ENCODE measurements at places on chromosomes 5 and 9. TPM values are rescaled to one million over a fixed set of nuclear protein-coding genes. Genes with fewer than 3 reads are reported as not detected.

Gene SLC45A2
- 0.16 TPM for total RNA-seq

Gene CDH6
- total RNA-seq: 2.2 TPM

Gene UAP1L1
- total RNA-seq: 14.0 TPM

Gene RXRA
- 67.7 TPM for total RNA-seq

Gene COL5A1
- total RNA-seq: 29.8 TPM

Gene ZBED3
- 9.7 TPM for total RNA-seq

Gene CDO1
- 12.9 TPM for total RNA-seq

Gene FIBCD1
- 1.0 TPM for total RNA-seq

Gene EGR1
- total RNA-seq: 29.1 TPM

Gene SLC6A7
- not detected for total RNA-seq

Gene PCDHAC2
- 2.9 TPM for total RNA-seq

- no peak for DNase-seq
Observed at GRCh38 chr5:61806491-61807020, 474.5 kb downstream of the ZSWIM6 start.

- DNase-seq: peak; percentile 48
Observed at GRCh38 chr9:136665111-136665703, 2.5 kb downstream of the EGFL7 start.

DNA sequence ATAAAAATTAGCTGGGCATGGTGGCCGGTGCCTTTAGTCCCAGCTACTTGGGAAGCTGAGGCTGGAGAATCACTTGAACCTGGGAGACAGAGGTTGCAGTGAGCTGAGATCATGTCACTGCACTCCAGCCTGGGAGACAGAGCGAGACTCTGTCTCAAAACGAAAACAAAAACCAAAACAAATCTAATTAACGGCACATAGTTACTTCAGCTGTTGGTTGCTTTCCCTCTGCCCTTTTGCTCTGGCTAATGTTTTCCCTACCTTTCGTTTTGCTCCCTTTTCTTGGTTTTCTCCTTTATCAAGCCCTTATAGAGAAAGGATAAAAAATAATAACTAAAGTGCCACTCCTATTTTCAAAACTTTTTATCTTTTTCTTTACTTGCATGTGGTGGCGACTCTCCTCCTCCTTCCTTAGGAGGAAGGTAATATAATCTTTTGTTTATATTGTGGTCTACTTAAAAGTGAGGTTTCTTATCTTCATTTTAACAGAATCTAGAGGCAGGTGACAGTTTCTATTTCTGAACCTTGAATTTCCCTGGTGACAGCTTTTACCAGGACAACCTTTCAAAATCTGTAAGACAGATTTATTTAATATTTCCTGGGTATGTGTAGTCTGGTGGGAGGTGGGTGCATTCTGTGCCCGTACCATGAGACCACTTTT is 125.4 kb downstream of the ARHGEF28 start:
- DNase-seq: no peak

DNA sequence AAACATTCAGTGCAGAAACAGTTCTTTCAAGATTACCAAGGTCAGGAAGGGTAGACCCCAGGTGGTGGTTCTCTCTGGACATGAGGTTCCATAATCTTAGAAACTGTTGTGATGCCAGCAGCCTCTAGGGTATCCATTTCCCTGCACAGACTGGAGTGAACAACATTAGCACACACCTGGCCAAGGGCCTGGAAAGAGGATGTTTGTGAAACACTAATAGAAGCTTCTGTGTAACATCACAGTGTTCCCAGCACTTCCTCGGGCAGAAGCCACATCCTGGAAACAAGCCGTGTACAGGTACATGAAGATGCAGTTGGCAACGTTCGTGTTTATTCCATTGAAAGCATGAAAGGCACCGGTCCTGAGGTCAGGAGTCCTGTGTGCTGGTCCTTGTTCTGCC is 598.2 kb upstream of the KLF4 start:
- DNase-seq: no peak

DNA sequence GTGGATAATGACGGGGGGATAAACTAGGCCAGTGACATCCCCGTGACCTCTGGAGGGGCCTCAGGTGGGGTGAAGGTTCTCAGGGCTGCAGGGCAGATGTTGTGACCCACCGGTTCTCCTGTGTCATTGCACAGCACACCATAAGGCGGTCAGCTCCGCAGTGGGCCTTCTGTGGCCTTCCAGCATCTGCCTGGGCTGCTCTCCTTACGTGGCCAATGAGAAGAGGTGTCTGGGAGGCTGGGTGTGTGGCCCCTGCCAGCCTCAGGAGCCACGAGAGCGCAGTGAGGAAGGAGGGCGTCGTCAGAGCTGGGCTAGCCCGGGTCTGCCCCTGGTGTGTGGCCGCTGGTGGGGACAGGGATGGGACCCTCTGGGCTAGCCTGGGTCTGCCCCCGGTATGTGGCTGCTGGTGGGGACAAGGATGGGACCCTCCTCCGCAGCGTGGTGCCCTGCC is 48.7 kb downstream of the COL5A1 start:
- DNase-seq: no peak

- no peak for DNase-seq
Observed at GRCh38 chr5:108720391-108720790, 27.3 kb upstream of the FER start.

GRCh38 chr5:103010168-103010567 is 109.8 kb downstream of the GIN1 start:
- no peak for DNase-seq

DNA sequence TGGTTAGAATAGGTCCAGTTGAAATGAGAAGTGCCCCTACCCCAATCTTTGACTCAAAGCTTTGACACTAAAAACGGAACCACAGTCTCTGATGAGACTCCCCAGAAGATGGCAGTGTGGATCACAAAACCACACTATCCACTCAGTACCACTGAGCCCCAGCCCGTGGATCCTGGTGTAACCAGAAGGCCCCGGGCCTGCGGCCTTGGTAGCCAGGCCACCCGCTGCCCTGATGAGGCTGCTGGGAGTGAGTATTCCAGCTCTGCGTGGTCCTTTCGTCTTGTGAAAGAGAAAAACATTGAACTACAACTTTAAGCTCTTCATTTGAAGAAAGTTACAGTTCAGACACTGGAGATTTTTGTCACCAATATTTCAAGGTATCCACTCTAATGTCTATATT is 42.2 kb upstream of the FBP1 start:
- peak; percentile 84 for DNase-seq

DNA sequence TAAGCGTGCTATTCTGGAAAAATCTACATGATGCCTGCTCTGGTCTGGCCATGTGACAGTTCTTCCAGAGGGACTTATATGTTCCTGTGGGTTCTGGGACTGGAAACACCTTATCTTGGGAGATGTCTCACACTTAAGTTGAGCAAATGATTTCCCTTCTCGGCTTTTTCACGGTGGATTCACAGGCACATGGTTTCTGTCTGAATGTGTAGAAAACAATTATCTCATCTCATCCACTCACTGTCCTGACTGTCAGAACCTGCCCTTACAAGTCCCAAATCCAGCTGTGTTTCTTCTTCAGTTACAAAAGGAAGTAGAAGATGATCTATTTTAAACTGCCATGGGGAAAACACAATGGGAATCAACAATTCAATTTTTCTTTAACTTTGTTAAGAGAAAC is 184.0 kb downstream of the SYK start:
- no peak for DNase-seq

DNA sequence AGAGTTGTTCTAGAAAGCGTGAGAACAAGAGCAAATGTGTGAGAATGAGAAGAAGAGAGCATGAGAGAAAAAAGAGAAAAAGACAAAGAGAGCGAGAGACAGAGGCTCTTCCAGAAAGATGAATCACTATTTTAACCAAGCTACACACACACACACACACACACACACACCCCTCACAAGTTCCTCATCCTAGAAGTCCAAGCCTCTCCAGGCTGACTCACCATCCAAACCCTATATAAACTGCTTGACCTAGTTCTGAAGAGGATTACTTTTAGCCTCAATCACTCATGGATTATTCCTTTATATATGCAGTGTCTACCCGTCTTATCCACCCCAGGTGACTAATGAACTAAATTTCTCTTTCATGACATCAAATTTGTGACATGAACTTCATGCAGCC is 37.6 kb downstream of the C9orf57 start:
- DNase-seq: no peak

GRCh38 chr5:175616083-175616482 is 41.8 kb upstream of the HRH2 start:
- DNase-seq: no peak

DNA sequence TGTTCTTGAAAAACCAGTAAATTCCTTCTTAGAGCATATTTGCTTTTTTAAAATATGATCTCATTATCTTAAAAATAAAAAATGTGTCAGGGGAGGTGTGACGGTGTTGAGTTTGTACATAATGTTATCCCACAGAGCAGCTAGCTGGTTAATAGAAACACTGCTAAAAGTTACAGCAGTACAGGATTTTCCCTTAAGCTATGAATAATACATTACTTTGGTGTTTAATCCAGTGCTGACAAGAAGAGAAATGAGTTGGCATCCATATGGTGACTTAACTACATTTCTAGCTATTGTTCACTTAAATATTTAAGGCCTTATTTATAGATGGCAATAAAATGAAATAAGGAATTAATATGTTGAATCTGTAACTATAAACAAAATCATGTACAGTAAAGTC is 883.1 kb downstream of the CDH18 start:
- no peak for DNase-seq

GRCh38 chr9:136846376-136847087 is 2.7 kb upstream of the PHPT1 start:
- DNase-seq: no peak

DNA sequence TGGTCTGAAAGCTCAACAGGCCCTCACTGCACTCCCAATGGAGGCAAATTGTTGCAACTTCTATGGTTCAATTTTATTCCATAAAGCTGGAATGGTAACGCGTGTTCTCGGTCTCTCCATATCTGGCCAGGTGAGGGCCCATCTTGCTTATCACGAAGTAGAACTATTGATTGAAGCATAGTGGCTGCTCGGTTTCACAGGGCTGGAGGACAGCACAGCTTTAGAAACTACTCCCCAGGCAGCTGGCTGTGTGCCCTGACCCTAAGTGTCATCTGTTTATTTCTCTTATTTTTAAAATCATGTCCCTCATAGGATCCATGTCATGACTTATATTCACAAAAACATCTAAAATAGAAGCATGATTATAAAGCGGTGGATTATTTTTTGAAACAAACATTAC is 223.4 kb downstream of the NPR3 start:
- DNase-seq: no peak

DNA sequence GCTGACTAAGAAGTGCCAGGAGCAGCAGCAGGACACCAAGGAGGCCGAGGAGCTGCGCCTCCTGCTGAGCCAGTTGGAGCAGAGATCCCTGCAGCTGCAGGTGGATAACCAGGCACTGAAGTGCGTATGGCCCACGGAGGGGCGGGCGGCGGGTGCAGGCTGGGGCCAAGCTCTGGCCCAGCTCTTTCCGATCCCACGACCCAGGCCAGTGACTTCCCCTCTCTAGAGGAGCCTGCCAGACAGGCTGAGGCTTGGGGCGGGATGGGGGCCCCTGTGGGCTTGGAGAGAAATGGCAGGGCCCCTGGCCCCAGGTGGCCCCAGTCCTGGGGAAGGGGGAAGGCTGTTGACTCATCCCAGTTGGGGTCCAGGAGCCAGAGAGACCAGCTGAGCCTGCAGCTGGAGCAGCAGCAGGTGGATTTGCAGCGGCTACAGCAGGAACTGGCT is 3.6 kb downstream of the PTRH1 start:
- no peak for DNase-seq

DNA sequence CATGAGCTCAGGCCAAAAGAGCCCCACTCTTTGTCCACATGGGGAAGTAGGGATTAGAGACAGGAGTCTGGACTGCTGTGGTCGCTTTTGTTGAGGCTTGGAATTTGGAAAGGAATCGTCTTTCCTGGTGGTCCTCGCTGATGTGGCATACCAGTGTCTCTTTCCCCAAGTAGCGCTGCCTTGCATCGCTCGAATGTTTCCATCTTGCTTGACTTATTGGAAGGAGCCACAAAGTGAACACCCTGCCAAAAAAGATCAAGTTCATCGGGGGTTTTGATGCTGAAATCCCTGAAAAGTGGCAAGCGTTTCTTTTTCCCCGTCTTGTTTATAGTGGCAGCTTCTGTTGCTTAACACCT is 161.3 kb downstream of the MACROH2A1 start:
- no peak for DNase-seq

GRCh38 chr9:37938121-37938891 is 34.4 kb upstream of the SLC25A51 start:
- DNase-seq: peak; percentile 67

GRCh38 chr5:138843316-138844124 is 31.6 kb downstream of the LRRTM2 start:
- DNase-seq: no peak

- no peak for DNase-seq
Observed at GRCh38 chr9:114591291-114591787, 3.8 kb downstream of the ATP6V1G1 start.

DNA sequence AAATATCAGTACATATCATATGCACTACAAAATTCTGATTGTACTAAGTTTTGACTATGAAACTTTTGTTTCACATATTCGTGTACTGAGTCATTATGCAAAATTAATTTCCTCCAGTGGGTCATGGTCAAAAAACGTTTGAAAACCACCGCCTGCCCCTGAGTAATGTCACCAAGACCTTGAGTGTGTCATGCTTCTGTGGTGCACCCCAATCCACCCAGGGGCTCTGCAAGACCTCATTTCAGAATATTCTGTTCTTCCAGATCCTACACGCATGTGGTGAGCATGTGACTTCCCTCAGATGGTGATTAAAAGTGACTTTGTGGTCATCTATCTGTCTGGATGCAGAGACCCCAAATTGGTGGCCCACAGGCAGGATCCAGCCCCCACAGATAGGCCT is 31.0 kb downstream of the ABLIM3 start:
- DNase-seq: no peak

DNA sequence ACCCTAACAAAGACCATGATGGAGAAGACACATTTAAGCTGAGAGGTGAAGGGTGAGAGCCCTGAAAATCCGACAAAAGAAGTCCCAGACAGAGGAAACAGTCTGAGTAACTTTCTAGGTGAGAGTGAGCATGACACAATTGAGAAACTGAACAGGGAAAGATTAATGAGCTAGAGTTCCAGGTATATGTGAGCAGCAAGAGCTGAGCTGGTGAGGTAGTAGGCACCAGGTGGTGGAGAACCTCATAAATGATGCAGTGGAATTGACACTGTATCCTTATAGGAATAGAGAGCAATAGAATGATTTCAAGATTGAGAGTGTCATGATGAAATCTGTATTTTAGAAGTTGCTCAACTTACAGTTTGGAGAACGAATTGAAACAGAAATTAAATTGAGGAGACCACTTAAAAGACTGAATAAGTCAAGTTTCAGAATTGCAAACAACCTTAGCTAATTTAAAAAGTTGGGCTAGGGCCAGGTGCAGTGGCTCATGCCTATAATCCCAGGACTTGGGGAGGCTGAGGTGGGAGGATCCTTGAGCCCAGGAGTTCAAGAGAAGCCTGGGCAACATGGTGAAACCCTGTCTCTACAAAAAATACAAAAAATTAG is 89.8 kb downstream of the NREP start:
- no peak for DNase-seq

DNA sequence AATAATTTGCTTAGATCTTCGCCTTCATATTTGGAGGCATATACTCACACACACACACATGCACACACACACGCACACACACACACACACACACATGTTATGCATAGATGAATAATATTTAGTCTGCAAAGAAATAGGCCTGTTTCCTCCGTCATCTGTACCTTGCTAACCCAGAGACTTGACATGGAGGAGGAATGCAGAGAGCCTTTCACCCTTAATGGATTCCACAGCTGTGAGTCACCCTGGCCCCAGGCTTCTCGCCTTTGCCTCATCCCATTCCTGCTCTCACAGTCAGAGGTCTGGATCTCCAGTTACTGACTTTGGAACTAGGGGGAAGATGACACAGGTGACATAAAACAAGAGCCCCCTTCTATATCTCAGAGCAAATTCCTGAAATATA is 29.7 kb downstream of the ZNF462 start:
- DNase-seq: no peak
